Type B pancreatic cell (in vitro differentiated cells): ENCODE measurements at places on chromosomes 7 and 10. TPM values are rescaled to one million over a fixed set of nuclear protein-coding genes. Genes with fewer than 3 reads are reported as not detected.
A peak's percentile ranks its signal among the peaks of the same experiment; 100 is the strongest.

KIN gene
- total RNA-seq, result 14.5 and 16.7 TPM in 2 replicates

GRCh38 chr10:5265139-5265538 lies 68.5 kb downstream of the AKR1C4 start:
- H3K4me1 ChIP-seq, result no peaks in the 10 kb centered on the region
- DNase-seq, result no peak
- no peak overlapping the region for H3K4me3 ChIP-seq
- no peak overlapping the region for H3K27ac ChIP-seq

DNA sequence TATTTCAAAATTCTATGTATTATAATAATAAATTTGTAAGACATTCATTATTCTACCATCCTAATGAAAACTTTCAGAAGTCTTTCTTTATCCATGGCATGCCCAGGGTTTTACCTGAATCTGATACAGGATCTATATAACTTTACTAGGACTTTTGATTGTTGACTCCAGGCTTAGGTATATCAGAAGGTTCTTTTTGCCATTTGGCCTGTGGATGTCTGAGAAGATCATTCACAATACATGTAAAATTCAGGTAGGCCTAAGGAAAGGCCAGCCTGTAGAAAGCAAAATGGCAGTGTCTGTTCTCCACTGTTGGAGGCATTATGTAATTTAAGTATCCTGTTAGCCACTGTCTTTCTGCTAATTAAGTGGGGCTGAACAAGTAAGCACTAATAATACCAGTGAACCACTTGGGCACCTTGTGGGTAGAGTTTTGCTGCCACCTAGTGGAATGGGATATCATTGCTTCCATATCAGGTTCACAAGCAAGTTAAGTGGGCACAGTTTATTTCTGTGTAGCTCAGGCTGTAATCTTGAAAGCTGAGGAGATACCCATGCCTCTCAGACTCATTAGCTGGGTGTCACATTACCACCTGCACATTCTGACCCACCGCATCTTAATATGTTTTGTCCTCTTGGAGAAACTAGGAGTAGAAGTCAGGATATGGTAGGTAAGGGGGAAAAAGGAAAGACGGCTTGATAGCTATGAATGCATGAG lies 105.5 kb downstream of the SEPTIN7 start:
- peaks cover 3% of the 10 kb centered on the region for H3K4me1 ChIP-seq
- peak overlapping the region; percentile 46 for H3K27ac ChIP-seq
- H3K4me3 ChIP-seq, result no peak overlapping the region
- H3K36me3 ChIP-seq, result no peaks in the 10 kb centered on the region
- no peak for DNase-seq

WEE2 gene
- total RNA-seq, result not detected in 2 replicates

GRCh38 chr7:78114993-78115392 lies 316.4 kb downstream of the PHTF2 start:
- H3K4me1 ChIP-seq, result peaks cover 14% of the 10 kb centered on the region
- no peak for DNase-seq
- no peak overlapping the region for H3K4me3 ChIP-seq
- H3K36me3 ChIP-seq, result no peaks in the 10 kb centered on the region
- H3K27ac ChIP-seq, result no peak overlapping the region
- H3K27me3 ChIP-seq, result peaks cover 23% of the 10 kb centered on the region

DNA sequence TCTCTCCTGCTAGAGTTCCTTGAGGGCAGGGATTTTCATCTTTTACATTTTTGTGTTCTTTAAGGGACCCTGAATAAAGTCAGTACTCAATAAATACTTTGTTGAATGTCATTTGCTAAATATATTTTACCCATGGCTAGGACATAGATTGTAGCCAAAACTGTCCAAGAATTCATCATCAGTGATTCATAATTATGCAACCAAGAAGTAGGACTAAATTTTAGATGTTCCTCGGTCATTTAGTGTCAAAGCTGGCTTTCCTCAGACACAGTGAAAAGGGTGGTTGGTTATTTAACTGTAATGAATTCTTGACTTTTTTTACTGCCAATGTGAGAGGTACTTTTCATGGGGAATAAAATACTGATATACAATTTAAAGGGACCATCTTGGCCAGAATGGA lies 3.3 kb downstream of the NUDT13 start:
- DNase-seq, result no peak
- no peaks in the 10 kb centered on the region for H3K27me3 ChIP-seq
- peaks cover 16% of the 10 kb centered on the region for H3K36me3 ChIP-seq
- H3K27ac ChIP-seq, result no peak overlapping the region
- H3K4me3 ChIP-seq, result no peak overlapping the region
- H3K4me1 ChIP-seq, result peaks cover 11% of the 10 kb centered on the region

DNA sequence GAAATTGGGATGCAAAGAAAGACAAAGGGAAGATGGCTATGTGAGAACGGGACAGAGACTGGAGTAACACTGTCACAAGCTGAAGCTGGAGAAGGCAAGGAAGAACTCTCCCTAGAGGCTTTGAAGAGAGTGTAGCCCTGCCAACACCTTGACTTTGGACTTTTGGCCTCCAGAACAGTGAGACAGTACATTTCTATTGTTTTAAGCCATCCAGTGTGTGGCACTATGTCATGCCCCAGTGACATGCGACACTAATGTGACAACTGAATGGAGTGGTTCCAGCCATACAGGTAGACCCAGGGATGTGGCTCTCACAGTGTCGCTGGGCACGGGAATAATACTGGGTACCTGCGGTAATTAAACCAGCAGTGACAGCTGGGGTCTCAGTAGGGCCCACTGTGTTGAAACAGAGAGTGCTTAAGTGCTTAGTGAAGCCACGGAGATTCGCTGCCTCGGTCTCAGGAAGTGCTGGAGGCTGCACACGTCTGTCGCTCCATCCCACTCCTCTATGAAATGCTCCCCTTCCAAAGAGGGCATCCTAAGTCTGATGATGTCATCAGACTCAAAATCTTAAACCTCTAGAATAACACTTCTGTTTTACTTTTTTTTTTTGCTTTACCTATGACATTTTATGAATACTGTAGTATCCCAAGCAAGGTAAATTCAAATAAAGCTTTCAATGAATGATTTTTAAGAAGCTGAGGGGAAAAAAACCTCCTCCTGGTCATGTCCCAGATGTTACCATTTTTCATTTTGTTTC lies 154.6 kb upstream of the RHEB start:
- H3K36me3 ChIP-seq, result no peaks in the 10 kb centered on the region
- peaks cover 5% of the 10 kb centered on the region for H3K4me1 ChIP-seq
- H3K4me3 ChIP-seq, result no peak overlapping the region
- DNase-seq, result no peak
